EL (cell line): ENCODE measurements at places on chromosomes 4 and X.

DNA sequence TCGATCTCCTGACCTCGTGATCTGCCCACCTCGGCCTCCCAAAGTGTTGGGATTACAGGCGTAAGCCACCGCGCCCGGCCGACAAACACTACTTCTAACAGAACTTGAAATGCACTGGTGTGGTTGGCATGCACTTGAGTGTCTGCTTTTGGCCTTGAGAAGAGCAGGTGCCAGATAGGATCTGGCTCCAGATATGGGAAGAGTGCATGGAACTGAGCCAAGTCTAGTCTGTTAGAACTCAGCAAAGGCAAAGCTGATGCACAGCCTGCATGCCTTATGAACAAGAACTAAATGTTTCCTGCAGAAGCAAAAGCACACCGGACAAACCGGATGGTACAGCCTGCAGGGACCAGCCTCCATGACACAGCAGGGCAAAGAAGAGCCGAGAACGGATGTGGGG lies 35.1 kb upstream of the TBL1X start:
- DNase-seq, result no peak

GRCh38 chr4:153987291-153987690 lies 198.4 kb upstream of the SFRP2 start:
- peak; percentile 61 for DNase-seq

- DNase-seq, result no peak
These were observed 15.8 kb upstream of the TXK start for GRCh38 chr4:48149827-48150370.

GRCh38 chr4:37989398-37990260 lies 29.4 kb downstream of the PTTG2 start:
- DNase-seq, result no peak

DNA sequence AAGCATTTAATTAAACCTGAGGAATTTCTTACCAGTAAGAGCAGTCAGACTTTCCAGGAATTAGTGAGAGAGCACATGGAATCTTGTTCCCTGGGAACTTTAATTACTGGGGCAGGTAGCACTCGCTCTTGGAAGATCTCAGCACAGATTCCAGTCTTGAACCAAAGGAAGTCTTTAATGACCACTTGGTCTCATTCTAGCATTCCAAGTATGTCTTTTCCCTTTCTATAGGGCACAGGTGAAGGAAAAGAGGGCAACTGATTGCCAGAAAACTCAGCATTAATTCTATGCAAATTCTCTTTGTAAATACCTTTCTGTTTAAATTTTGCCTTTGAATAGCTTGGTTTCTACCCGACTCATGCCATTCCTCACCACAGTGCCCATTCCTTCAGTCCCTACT lies 236.6 kb downstream of the LDB2 start:
- DNase-seq, result no peak

DNA sequence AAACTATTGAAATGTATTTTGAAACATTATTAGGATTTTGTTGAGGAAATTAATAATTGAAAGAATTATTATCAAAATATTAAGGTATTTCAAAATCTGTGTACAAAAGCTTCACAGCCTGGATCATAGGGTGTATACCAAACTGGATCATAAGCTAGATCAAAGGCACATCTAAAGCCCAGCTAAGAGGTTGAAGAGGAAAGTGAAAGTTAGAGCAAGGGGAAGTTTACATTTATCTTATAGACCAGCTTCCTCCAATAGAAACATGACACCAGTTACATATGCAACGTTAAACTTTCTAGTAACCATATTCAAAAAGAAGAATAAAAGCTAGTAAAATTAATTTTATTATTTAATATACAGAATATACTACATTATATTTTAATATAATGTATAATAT lies 227.2 kb upstream of the BMP3 start:
- DNase-seq, result no peak

DNA sequence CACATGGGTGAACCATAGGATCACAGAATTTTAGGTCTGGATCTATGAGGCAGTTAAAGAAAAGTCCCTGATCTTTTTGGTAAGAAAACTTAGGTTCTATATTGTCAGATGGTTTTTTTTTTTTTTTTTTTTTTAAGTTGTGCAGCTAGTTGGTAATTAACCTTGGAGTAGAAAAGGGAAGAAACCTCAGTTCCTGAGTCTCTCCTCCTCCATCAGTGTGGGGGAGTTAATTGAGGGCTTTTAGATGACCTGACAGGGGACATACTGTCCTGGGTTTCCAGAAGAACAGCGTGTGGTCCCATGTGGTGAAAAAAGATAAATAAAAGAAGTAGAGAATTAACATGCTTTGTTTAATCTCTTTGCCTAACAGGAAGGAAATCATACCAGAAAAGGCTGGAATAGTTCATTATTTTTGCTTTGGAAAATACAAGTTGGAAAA lies 123.7 kb downstream of the ARHGAP10 start:
- no peak for DNase-seq

DNA sequence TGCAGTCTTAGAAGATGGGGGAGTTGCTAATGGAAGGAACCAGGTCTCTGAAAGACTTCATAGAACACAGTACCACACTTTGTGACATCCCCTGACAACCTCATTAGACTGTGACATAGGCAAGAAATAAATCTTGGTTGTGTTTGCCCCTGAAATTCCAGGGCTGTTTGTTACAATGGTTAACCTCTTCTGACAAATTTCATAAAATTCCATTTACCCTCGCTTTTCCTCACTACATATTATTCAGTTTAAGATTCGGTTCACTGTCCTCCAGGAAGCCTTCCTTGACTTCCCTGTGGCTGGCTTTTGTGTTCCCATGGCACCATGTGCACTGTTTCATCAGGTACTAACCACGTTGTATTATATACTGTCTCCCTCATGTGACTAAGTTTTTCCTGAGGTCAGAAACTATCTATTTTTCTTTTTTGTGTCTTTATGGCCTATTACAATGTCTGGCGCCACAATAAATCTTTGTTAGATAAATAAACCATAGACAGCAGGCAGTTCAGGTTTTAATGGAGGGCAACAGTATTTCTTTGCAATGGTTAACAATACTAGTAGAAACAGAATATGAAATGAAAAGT lies 54.2 kb downstream of the ATXN3L start:
- no peak for DNase-seq

GRCh38 chr4:121814756-121815155 lies 8.9 kb downstream of the CCNA2 start:
- peak; percentile 55 for DNase-seq

DNA sequence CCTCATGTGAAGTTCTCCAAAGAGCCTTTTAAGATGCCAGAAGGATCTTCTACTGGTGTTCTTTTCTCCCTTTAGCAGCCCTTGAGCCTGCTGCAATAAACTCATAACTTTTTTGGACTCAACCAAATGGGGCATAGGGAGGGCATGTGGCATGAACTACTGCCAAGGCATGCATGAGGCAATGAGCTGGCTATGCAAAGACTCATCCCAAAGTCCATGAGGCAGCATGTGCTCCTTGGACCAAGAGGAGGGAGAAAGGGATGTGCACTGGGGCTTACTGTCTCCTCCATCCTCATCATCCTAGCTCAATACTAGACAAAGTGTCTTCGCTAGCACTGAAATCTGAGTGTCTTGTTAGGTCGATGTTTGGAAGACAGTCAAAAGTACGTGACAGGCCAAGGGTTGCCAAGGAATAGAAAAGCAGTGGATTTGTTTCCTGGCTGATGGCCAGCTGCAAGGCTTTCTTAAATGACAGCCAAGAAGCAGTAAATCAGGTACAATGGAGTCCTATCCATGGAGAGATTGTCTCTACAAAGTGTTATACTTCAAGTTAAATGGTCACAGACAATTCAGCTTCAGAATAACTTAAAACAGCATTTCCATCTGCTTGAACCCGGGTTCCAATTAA lies 44.5 kb upstream of the ATXN3L start:
- DNase-seq, result peak; percentile 13

DNA sequence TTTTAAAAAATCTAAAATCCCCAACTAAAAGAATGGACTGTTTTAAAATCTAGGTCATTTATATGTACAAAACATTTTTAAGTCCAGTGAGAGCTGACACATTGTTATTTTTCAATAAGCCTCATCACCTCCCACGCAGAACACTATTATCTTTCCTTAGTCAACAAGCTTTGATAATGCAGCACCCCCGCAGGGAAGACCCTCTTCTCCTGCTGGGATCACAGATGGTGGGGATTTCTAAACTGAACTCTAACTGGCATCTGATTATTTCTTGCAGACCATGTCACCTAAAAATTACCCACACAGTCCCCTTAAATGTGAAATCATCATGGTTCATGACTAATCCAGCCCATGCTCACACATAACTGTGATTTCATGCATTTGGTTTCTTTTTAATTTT lies 11.6 kb downstream of the SYTL4 start:
- DNase-seq, result no peak

GRCh38 chr4:3369781-3370674 lies 71.7 kb upstream of the HGFAC start:
- peak; percentile 95 for DNase-seq
